ENCODE measurements at places on chromosomes 3 and 15. TPM values are rescaled to one million over a fixed set of nuclear protein-coding genes. Genes with fewer than 3 reads are reported as not detected.
A peak's percentile ranks its signal among the peaks of the same experiment; 100 is the strongest.

Gene PODXL2
- 1.5 TPM for total RNA-seq

Gene RTP4
- 1.0 TPM for total RNA-seq

Gene ENTPD3
- total RNA-seq, result 0.12 TPM

Gene ARHGAP31
- total RNA-seq, result 41.7 TPM

Gene EPB42
- total RNA-seq, result 0.15 TPM

Gene TERB2
- total RNA-seq, result not detected

Gene CCDC39
- not detected for total RNA-seq

Gene ABHD6
- total RNA-seq, result 9.1 TPM

Gene COL6A5
- total RNA-seq, result not detected

Gene ITIH1
- not detected for total RNA-seq

Gene ERC2
- 0.94 TPM for total RNA-seq

Gene STRC
- total RNA-seq, result not detected

Gene NRROS
- total RNA-seq, result 2.3 TPM

Gene HYAL3
- total RNA-seq, result 0.92 TPM

- DNase-seq, result no peak
Measured at GRCh38 chr3:70863049-70863448, 550.6 kb upstream of the MDFIC2 start.

DNA sequence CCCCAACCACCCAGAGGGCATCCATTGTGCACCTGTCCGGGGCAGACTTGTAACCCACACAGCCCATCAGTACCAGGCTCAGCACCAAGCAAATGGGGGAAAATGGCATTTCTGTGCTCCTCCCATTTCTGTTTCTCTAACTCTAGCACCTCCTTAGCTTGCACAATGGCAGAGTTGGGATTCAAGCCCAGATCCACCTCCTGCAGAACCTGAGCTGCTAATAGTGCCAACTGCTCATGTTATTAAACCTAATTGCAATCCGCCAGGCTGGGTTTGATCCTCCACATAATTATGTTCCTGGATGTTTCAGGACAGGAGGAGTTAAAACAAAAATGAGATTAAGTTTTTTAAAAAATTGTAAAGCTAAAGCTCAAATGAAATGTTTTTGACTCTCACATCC is 235.0 kb downstream of the OCA2 start:
- no peak for DNase-seq

DNA sequence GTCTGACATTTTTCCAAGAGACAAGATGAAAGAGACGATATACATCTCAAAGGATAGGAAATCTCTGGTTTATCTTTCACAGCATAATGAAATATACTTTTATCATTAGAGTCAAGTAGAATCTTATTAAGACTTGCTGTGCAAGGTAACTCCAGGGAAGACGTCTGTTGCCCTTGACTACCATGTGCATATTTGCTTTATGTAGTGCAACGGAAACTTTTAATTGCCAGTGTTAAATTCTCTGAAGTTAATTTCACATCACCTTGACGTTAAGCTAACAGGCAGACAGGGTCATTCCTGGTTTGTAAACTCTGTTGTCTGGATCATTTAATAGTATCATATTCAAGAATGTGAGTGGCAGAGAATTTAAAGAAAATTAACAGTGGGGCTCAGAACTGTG is 82.8 kb downstream of the LRTM1 start:
- no peak for DNase-seq

DNA sequence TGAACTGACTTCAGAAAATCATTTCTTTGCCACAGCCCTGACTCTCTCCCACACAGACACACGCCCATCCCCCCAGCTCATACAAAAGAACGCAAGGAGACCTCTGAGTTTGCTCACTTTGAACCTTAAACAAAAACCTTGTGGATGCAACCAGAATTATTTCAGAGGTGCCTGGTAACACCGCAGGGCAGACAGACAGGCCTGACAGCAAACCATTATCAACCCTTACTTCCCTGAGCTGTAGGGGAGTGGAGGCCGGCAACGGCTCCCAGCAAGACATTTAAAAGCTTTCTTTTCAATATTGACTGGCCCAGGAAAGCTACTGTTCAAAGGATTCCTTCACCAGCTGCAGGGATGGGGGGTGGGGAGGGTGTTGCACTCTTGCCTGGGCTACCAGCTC is 2.0 kb upstream of the EFCC1 start:
- no peak for DNase-seq

DNA sequence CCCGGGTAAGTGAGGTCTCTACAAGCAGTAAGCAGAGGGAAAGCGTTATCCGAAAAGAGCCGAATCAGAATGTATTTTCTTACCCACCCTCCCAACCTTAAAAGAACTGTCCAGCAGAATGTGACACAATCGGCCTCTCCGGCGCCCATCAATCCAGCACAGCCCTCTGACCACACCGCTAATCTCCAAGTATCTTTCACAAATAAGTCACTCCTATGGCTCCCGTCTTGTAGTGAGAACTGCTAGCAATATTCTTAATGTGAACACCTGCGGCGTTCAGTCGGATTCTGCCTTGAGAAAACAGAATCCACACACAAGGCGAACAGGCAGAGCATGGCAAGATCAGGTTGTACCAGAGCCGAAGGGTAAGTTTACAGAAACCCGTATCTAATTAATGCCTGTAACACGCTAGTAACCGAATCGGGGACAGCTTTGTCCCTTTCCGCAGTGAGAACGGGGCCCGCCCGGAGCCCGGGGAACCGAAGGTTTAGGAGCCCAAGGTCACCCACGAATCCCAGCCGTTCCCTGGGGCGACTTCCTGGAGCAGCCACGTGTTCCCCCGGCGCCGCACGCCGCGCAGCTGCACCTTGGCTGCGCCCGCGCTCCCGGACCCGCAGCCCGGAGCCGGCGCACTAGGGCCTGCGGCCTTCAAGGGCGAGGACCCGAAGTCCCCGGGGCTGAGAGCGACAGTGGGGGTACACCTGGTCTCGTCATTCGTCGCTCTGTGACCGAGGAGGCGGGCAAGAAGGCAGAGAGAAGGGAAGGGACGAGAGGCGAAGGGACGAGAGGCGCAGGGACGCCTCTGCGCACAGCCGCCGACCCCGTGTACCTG is 672 bp downstream of the TFRC start:
- DNase-seq, result peak; percentile 80

GRCh38 chr3:131387796-131388489 is 6.4 kb downstream of the NUDT16 start:
- no peak for DNase-seq

DNA sequence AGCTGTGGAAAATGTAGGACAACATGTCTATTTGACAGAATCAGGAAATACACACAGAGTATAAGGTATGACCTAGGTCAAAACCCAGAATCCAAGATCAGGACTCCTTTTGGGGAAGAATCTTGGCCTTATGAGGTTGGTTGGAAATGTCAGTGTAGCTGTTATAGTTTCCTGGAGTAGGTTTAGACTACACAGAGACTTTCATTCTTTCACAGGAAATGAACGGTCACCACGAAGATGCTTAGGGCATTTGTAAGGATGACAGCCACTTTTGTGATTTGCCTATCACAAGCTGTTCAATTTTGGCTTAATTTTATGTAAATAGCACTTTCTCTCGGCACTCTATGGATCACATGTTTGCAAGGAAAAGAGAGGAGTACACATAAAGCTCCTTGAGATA is 18.6 kb upstream of the ZBTB20 start:
- DNase-seq, result no peak

DNA sequence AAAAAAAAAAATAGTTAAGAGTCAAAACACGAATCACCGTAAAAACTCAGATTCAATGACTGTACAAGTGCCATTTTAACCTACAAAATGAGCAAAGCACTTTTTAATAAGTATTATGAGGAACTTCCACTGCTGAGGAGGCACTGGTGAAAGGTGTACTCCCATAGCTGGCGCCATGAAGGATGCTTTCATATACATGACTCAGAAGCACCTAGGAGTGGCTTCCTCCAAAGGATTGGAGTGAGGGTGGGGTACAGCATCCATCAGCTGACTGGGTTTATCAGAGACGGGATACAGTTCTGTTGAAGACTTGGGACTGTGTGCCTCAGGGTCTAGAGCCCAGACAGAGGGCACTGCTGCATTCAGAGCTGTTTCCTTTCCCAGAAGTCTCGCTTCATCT is 60.9 kb upstream of the MEX3B start:
- no peak for DNase-seq

DNA sequence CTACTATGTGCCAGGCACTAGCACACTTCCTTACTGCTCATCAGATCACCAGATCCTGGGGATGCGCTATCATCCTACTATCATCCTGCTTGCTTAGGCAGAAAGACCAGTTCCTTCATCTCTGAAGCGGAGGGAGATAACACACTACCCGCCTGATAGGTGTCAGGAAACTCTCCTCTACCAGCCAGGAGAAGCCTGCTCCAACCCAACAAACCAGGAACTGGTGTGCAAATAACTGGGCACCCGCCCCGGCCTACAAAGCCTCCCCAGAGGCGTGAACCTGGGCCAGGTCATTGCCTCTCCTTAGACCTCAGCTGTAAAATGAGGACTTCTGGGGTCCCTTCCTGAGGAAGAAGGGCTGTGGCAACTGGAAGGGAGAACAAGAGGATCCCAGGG is 61.5 kb downstream of the HOMER2 start:
- DNase-seq, result no peak

DNA sequence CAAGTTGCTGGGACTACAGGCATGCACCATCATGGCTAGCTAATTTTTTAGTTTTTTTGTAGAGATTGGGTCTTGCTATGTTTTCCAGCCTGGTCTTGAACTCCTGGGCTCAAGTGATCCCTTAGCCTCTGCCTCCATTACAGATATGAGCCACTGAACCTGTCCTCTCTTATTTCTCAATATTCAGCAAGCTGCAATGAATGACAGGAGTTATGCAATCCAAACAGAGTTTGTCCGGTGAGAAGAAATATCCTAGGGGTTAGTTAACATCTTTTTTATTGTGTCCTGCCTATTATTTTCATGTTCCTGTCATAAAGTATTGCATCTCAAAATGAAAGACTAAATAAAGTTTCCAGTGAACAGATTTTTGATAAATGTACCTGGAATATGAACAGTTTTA is 1161.4 kb downstream of the OTOL1 start:
- no peak for DNase-seq

DNA sequence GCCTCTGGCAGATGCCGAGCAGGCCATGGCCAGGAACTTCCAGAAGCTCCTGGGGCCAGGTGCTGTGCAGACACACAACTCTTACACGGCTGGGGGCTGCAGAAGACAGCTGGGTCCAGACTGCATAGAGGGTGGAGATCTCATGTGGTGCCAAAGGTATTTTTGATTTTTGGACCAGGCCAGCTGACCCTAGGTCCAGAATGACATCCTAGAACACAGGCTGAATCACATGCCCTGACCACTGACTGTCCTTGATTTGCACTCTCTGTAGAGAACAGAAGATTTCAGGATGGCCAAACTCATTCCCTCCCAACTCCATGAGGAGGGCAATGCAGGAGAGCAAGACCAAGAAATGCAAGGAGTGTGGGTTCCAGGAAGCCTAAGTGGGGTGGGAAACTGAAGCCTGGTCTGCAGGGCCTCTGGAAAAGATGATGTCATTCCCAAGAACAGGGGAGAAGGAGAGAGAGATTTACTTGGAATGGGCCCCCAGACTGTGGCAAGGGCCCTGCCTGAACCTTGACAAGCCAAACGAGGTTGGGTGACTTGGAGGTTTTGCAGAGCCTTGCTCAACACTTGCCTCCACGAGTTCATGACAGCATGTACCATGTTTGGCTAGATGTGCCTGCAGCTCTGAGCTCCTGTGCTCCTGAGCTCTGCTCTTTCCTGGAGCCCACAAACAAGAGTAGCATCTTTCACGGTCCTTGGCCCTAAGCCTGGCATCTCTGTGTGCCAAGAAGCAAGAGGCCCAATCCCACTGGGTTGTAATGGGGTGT is 38.5 kb upstream of the CTSH start:
- no peak for DNase-seq

GRCh38 chr15:35993196-35993595 is 447.2 kb upstream of the DPH6 start:
- DNase-seq, result no peak

GRCh38 chr3:150936693-150937092 is 31.5 kb upstream of the MINDY4B start:
- no peak for DNase-seq

DNA sequence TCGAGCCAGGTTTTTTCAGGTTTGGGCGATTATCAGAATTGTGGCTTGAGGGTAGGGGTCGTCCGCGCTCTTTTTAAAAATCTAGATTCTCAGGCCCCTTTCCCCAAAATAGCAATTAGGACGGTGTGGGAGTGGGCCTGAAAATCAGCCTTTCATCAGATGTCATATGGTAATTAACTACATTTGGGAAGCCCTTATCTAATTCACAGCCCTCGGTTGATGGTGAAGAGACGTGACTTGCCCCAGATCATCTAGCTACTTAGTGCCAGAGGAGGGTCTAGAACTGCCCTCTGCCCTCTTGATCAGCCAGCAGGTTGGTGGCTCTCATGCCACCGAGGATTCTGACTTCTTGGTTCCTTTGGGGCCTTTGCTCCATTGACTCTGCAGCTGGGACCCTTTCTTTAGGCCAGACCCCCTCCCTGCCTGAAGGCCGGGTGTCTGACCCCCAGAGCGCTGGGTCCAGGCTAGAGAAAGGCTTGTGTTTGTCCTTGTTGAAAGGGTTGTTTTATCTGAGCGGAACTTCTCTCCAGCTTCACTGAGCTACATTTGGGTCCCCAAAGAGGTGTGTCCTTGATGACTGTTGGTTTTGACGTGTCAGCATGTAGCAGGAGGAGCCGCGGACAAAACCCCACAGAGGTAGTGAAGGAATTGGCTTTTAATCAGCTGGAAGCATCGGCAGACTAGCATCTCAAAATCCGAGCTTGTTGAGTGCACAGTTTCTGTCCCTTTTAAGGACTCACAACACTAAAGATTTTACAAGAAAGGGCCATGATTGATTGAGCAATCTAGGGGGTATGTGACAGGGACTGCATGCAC is 857 bp downstream of the AEN start:
- no peak for DNase-seq

DNA sequence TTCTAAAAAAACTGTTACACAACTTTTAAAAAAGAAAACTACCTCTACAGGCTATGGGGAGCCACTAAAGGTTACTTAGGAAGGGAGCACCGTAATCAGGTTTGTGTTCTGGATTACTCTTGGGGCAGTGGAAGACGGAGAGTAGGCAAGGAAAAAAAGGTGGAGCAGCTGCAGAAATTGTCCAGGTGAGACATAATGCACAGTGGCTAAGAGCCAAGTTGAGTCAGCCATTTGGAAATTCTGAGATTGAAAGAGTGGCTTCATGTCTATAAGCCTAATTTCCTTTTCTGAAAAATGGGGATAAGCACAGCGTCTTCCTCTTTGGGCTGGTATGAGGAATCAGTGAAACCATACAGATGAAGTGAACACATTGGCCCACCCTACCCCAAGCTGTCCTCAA is 195.2 kb downstream of the CADPS start:
- no peak for DNase-seq

- DNase-seq, result no peak
Measured at GRCh38 chr15:43251871-43252250, 14.9 kb downstream of the TGM5 start.

DNA sequence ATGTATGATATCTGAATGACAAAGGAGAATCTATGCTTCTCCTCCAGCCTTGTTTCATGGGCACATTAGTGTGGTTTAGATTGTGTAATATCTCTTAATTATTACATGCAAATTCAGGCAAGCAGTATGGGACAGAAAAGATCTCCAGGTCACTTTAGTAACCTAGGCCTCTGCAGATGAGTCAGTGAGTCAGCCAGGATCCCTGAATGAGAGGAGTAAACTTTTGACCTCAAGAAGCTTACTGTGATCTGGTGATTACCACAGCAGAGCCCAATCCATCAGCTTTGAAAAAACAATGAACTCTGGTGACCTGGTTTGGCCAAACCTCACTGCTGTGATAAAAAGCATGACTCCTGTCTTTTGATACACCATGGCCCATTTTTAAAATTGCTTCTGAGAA is 107.8 kb downstream of the LRRN1 start:
- DNase-seq, result no peak
